ENCODE measurements at places on chromosomes 11 and 22.

DNA sequence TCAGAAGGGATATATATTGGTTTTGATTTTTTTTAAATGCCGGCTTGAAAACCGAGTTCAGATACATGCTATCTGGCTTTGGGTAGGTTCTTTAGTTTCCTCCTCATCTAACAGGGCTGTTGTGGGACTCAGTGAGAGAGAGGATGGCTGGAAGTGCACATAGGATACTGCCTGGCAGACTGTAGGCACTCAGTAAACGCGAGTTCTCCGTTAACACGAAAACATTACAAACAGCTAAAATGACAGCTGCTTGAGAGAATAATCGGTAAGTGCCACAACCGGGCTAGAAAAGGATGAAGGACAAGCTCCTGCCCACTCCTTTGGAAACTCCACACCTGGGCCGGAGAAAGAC is 369 bp downstream of the XRRA1 start:
- no peak for DNase-seq

DNA sequence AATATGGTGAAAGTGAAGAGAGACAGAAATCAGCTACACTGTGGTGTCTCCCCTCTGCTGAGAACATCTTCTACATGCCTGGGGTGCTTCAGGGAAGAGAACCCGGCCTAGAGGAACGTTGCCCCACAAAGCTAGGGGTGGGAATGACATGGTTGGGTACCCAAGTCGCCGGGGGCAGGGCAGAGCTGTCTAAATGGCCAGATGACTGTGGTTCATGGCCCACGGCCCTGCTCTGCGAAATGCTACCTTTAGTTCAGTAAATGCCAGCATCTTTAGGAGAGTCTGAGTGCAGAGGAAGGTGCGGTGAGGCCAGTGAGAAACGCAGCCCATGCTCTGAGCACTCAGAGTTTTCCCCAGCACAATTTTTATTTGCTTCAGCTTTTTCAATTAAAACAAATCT is 12.8 kb downstream of the BRD1 start:
- DNase-seq = no peak

GRCh38 chr11:114254571-114255146 is 41.5 kb upstream of the NNMT start:
- DNase-seq = no peak

- no peak for DNase-seq
These were observed 31.2 kb upstream of the LINC01488 start for GRCh38 chr11:69450064-69450856.

DNA sequence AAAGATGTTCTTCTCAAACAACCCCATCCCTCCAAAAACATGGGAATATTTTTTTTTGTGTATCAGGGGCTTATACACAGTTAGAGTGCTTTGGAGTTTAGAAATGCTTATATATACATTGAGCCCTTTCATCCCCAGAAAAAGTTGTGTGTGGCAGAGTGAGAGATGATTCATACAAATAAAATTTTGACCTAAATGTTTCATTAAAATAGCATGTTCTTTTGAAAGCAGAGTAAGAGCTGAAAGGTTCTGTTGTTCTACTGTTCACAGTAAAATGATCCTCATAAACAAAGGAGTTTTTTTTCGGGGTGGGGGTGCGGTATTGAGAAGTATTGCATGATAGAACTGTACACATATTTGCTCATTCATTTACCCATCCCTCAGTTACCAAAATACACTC is 512.4 kb downstream of the DLG2 start:
- DNase-seq = no peak

- no peak for DNase-seq
These were observed 23.7 kb downstream of the JAML start for GRCh38 chr11:118200901-118201680.

DNA sequence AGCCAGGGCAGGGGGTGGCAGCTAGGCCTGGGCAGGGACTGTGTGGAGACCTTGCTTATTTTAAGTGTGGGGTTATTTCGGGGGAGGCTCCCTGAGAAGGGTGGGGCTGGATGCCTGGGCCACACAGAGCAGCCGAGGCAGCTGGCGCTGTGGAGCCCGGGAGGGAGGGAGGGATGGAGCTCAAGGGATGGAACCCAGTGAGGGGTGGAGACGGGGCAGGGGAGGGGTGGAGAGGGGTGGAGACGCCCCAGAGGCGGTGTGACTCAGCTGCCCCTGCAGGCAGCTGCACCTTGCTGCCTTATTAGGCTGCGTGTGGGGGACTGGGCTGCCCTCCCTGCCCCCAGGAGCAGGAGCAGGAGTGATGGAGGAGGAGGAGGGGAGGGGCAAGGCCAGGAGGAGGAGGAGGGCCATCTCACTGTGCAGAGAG is 9.8 kb upstream of the TSSC4 start:
- DNase-seq = no peak

GRCh38 chr22:44402196-44403111 is 89.7 kb upstream of the SHISAL1 start:
- no peak for DNase-seq

- no peak for DNase-seq
These were observed 87.9 kb downstream of the NCAM1 start for GRCh38 chr11:113048820-113049768.

- no peak for DNase-seq
These were observed 49.9 kb downstream of the ZBTB16 start for GRCh38 chr11:114109206-114110090.

- DNase-seq = no peak
These were observed 25.9 kb downstream of the IGLL1 start for GRCh38 chr22:23553924-23554870.

DNA sequence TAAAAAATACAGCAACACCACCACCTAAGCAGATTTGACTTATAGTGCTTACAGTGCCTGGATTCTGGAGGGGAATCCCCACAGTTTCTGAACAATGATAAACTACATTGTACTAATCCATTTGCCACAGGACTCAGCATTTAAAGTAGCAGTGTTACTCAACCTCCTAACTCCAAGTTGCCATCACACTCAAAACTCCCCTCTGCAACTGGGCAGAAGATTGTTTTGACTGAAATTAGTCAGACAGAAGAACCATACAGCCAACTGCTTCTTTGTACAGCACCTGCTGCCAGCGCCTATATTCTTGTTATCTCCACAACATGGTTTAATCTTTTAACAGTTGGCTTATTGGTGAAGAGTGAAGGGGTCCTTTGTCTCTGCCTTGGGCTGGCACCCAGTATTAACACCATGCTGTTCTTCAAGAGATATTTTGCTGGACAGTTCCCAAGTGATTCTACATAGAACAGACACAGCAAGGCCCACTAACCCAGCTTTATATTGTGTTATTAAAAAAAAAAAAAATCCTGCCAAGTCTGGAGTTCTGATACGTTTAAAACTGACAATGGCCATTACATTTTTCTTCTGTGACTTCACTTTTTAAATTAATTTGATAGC is 273.2 kb downstream of the DCDC1 start:
- DNase-seq = no peak

DNA sequence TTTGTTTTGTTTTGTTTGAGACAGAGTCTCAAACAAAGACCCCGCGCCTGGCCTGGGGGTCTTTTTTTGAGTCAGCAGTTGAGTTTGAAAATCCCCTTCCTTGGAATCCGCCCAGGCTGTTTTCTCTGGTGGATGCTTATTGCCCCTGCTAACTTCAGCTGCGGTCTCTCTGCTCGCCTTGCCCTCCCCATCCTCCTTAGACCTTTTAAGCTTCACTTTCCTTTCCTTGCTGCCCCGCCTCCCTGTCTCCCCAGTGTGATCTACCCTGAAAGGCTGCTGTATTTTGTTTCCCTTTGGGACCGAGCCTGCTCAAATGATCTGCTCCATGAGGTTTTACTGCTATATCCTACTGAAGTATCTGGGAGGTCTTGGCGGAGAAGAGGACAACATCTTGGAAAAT is 2.5 kb downstream of the USP18 start:
- no peak for DNase-seq

- DNase-seq = no peak
These were observed 122.2 kb upstream of the PDGFD start for GRCh38 chr11:104286129-104286528.

DNA sequence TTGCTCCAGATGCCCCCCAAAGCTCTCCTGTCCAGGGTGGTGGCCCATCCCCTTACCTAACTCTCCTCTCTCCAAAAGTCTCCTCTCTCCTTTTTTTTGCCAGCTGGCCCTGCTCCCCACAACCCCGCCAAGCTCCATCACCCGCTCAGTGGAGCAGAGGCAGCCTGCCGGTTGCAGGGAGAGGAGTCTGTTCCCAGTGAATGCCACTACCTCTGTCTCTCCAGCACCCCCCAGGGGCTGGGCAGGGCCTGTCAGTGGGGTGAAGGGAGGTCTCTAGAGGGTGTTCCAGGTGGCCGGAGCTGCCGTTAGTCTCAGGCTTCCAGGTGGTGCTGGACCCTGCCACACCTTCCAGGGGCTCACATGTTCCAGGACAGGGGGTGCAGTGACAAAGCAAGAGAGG is 387.0 kb downstream of the CTTN start:
- DNase-seq = no peak

GRCh38 chr11:5809905-5810795 is 1.4 kb downstream of the OR52N2 start:
- no peak for DNase-seq

DNA sequence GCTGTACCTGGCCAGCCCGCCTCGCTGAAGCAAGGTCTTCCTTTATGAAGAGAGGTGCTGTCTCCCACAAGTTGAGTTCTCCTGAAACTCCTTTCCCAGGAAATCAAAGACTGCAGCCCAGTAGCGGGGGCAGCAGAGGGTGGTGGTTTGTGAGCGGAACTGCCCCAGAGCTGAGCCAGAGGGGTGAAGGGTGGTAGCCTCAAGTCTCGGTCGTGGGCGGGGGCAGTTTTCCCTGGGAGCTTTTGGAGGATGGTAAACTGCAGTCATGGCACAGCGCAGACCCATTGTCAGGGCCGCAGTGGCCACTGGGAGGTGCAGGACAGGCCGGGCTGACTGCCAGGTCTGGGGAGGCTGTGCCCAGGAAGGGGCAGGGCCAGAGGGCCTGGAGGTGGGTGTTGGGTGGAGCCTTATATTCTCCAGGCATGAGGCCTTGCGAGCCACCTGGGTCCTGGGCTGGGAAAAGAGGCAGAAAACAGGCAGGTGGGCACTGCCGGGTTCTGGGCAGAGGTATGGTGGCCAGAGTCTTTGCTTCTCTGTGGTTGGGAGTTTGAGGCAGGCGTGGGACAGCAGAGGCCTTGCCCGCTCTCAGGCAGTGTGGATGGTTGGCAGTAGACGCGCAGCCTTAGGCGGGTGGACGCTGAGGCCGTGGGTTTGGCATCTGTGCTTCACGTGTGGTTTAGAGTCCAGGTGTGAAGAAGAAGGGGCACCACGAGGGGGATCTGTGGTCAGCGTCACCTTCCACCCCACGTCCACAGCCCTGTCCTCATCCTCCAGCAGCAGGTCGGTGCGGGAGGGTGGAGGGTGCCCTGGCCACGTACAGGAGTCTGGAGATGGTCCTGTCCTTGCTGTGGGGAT is 1176.4 kb downstream of the BRD1 start:
- DNase-seq = no peak

DNA sequence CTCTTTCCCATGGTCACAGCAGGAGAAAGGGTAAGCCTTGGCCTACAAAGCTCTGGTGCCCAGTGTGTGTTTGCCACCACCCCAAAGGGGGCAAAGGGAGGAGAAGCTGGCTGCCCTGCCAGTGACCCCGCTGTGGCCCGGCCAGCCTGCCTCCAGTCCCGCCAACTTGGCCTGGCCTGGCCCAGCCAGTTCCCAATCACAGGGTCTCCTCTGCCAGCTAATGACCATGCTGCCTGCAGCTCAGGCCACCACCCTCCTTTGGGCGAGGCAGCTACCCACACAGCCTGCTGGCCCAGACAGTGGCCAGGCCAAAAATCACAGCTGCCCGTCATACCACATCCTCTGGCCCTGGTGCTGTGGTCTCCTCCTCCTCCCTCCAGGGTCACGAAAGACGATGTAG is 5.1 kb downstream of the GDPD5 start:
- DNase-seq = no peak

DNA sequence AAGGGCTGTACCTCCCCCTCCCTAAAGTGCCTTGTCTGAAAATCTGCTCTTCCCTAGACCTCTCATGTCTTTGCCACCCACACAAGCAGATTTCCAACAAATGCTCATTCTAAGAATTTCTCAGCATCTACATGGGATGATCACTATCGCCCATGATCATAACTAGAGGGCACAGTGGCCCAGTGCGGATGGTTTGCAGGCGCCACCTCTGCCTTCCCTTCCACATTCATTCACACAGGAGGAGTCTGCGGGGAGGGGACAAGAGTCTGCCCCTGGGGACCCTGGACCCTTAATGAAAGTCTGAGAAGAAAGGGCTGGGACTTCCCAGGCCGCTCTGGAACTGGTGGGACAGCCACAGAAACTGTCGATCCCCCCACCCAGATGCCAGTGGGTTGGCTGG is 28.9 kb downstream of the KCTD17 start:
- DNase-seq = no peak

DNA sequence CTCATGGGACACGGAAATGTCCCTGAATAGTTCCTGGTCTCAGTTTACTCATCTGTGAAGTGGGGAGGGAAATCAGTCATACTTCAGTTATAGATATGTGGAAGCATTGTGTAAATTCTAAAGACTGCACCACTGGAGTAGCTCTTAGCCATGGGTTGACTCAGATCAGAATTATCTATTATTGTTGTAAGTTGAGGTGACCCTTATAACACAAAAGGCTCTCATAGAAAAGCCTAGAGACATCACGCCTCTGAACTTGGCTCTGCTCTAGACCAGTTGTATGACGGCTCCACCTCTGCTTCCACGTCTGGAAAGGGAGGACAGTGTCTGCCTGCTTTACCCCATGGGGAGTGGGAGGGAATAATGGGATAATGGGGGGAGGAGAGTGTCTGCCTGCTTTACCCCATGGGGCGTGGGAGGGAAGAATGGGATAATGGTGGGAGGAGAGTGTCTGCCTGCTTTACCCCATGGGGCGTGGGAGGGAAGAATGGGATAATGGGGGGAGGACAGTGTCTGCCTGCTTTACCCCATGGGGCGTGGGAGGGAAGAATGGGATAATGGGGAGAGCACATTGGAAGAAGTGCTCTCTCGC is 98.2 kb downstream of the AMOTL1 start:
- no peak for DNase-seq

GRCh38 chr11:2249189-2249916 is 21.0 kb downstream of the ASCL2 start:
- DNase-seq = no peak

GRCh38 chr11:19508165-19508564 is 204.5 kb upstream of the NAV2 start:
- no peak for DNase-seq

GRCh38 chr11:28400331-28401100 is 292.3 kb downstream of the METTL15 start:
- DNase-seq = no peak

- no peak for DNase-seq
These were observed 875 bp downstream of the TCP11L1 start for GRCh38 chr11:33040033-33040861.

DNA sequence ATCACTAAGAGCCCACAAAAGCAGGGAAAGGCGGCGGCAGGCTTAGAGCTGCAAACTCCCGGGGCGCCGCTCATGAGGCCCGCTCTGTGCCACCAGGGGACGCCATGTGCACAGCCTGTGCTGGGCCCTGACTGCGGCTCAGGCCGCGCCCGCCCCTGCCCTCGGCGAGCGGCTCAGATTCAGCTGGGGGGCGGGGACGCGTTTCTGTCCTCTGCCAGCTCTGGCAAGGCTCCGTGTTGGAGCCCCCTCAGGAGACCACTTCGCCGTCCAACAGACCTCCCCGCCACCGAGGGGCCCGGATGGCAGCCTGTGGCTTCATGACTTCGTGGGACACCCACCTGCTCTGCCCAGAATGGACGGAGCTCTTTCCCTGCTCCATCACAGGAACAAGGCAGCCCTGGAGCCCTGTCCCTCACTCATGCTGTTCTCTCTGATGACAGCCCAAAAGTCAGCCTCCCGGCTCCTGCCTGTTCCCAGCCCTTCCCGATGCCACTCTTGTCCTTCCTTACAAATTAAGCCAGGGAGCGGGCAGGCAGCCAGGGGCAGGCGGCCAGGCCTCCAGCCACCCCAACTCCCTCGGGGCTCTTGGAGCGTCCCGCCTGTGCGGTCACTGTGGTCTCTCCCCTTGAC is 69.1 kb downstream of the NAT10 start:
- DNase-seq = peak; percentile 75
